H9 (cell line): ENCODE measurements at places on chromosomes 2 and 18. TPM values are rescaled to one million over a fixed set of nuclear protein-coding genes. Genes with fewer than 3 reads are reported as not detected.

- no peak for DNase-seq
- H3K27me3 ChIP-seq, result peaks cover 8% of the 10 kb centered on the region; the same call in 1 of the 2 replicates
- H3K36me3 ChIP-seq, result no peaks in the 10 kb centered on the region; the same call in 1 of the 2 replicates
These were observed 162.4 kb downstream of the GREB1L start for GRCh38 chr18:21404426-21404825.

DNA sequence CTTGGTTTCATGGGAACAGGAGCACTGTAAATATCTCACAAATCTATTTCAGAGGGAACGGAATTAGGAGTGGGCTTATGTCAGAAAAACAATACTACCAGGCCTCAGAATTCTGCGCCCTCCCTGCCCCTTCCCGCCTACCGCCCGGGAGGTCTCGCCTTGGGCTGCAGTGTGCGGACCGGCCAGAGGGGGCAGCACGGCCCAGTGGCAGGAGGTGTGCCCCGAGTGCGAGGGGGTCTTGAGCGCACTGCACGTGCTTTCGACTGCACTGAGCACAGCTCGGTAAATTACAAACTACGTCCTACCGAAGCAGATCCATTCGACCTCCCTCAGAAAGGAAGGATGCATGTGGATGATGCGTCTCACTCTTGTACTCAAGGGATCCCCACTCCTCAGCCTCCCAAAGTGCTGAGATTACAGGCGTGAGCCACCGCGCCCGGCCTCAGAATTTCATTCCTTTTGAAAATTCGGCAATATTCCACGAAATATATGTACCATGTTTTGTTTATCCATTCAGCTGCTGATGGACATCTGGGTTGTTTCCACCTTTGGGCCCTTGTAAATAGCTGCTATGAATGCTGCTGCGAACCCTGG, 297.0 kb downstream of the BCL2 start:
- H3K27ac ChIP-seq, result no peak overlapping the region
- peak; percentile 76 for DNase-seq
- no peaks in the 10 kb centered on the region for H3K4me1 ChIP-seq

GRCh38 chr2:159650574-159650973, 34.2 kb upstream of the BAZ2B start:
- DNase-seq, result no peak
- no peaks in the 10 kb centered on the region for H3K4me1 ChIP-seq
- H3K36me3 ChIP-seq, result peaks cover 37% of the 10 kb centered on the region

DNA sequence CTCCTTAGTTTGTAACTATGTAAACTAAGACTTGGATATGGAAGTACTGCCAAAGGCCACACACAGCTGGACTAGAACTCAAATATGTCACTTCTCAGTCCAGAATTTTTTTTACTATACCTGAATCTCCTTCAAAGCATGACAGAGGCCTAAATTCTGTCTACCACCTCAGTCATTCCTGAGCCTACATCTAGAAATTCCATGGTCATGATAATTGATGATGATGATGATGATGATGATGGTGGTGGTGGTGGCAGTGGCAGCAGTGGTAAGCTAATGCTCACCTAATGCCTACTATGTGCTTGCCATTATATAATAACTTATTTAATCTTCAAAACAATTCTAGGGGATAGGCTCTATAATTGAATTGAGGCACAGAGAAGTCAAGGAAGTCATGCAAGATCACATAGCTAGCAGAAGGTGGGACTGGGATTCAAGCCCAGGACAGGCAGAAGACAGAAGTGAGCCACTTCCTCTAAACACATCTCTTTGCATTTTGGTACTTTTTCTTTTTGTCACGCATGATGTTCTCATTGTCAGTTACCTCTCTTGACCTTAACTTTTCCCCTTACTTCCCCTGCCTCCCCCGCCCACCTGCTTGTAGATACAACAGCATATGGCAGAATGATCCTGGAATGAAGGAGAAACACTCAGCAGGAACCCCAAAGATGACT, 539.3 kb downstream of the TNS1 start:
- no peaks in the 10 kb centered on the region for H3K36me3 ChIP-seq
- DNase-seq, result no peak
- no peak overlapping the region for H3K27ac ChIP-seq
- no peaks in the 10 kb centered on the region for H3K4me1 ChIP-seq
- H3K27me3 ChIP-seq, result no peaks in the 10 kb centered on the region; the same call in 1 of the 2 replicates

DNA sequence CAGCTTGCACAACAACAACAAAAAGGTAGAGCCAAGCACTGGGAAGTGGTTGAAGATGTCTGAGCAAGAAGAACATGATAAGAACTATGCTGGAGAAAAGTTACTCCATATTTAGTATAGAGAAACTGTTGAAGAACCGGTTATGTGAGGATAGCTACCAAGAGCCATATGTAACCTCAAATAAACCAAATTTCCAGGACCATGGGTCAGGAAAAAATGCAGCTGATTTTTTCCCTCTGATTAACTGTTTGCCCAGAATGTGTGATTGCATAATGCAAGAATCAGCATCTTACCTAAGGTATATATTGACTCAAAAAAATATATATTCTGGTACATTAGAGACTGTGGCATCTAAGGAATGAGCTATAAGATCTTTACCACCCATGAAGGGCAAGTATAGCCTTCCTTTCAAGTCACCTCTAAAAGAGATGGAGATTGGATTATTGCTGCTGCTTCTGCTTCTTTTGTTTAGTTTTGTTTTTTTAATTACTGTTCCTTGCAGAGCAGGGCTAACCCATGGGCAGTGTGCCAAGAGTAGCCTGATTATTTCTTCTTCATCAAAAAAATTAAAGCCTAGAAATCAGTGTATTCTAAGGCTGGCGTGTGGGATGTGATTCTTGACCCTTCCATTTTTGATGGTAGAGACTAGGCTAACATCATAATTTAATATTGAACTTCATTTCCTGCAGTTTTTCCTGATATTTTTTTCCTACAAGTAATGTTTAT, 76.9 kb upstream of the MAP3K20 start:
- H3K4me1 ChIP-seq, result no peaks in the 10 kb centered on the region
- no peak overlapping the region for H3K4me3 ChIP-seq
- H3K27ac ChIP-seq, result no peak overlapping the region
- H3K36me3 ChIP-seq, result no peaks in the 10 kb centered on the region
- H3K27me3 ChIP-seq, result no peaks in the 10 kb centered on the region
- DNase-seq, result no peak

DNA sequence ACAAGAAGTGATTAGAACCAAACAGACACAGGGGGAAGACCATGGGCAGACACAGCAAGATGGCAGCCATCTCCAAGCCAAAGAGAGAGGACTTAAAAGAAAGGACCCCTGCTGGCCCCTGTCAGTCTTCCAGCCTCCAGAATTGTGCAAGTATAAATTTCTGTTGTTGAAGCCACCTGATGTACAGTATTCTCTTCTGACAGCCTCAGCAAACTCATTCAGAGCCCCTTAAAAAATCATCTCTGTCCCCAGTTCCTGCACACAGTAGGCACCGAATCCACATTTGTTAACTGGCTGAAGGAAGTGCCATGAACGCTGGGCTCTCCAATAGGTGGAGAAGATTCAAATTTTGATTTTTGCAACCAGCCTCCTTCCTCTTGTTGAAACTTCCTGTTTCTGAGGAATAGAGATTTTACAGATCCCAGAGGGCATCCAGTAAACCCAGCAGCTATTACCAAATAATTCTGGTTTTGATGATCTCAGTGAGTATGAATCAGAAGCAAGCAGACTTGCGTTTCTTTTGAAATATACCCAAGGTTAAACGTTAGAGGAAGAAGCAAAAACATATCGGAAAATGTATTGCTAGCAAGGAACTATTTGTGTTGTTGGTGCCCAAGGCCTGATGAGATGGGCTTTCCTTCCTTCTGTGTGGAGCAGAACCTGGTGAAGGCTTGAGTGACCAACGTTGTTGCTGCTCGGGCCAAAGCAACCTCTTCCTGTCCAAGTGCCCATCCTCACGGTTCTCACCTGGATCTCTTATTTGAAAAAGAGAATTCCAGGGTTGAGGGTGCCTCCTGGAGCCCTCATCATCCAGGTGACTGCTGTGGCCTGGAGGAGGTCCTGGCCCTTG, 47.7 kb upstream of the PLB1 start:
- H3K4me1 ChIP-seq, result no peaks in the 10 kb centered on the region
- no peaks in the 10 kb centered on the region for H3K36me3 ChIP-seq
- H3K27me3 ChIP-seq, result no peaks in the 10 kb centered on the region
- no peak overlapping the region for H3K27ac ChIP-seq

NR4A2 gene
- total RNA-seq, result 1.5 and 2.0 TPM in 2 replicates
